Activated naive CD4-positive, alpha-beta T cell treated with anti-CD3 and anti-CD28 coated beads, Interleukin-2, amount 10 ng/mL, durations not matched to agents 7 days and 5 days (primary cell): ENCODE measurements at places on chromosomes 3 and 15.

DNA sequence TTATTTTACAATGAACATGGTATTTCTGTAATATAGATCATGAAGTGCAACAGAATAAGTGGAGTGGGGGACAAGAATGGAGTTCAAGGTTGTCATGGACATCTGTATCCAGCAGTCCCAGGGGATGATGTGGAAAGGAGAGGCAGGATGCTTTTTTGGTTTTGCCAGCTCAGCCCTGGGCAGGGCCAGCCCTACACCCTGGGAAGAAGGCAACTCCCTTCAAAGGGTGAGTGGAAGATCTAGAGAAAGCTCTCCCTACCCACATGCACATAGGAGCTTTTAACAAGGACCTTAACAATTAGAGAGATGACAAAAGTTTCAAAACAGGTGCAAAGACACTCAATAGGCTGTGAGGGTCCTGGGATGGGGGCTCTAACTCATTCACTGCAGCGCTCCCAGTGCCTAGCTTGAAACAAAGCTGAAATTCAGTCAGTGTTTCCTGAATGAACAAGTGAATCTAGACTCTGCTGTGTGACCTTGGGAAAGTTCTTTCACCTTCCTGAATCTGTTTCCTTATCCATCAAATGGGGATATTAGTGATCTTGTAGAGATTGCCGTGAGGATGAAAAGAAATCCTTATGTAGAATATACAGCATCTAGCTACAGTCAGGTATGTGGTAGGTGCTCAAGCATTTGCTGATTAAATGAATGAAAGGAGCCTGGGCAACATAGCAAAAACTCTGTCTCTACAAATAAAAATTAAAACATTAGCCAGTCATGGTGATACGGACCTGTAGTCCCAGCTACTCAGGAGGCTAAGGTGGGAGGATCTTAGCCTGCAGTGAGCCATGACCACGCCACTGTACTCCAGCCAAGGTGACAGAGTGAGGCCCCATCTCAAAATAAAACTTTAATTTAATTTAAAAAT is 14.3 kb downstream of the BHLHE40 start:
- no peak for DNase-seq

GRCh38 chr3:12394569-12395271 is 89.6 kb upstream of the TSEN2 start:
- no peak for DNase-seq

GRCh38 chr3:17831366-17831765 is 88.9 kb upstream of the TBC1D5 start:
- no peak for DNase-seq

DNA sequence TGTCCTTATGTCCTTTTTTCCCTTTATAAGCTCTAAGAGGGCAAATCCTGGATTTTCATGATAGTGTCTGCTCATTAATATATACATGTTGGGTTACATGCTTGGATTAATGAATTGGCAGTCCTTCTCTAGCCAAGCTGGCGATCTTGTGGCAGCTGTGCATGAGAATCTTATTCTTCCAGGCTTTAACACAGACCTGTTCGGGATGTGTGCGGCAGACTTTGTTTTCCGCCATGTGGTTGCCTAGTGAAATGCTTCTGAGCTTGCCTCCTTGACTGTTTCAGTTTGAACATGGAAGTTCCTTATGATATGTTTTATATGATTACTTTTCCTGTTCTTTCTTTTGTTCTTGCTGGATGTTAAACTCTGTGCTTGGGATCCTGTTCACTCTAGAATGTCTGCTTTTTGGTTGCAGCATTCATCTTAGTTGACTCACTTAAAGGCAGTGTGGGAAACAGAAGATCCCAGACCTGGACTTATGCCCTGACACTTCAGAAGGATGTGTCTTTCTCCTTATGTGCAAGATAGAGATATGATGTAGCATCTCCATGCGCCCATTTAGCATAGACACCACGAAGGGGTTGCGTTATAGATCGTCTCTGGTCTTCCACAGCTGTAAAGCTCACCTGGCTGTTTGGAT is 7.2 kb downstream of the CHCHD6 start:
- no peak for DNase-seq

DNA sequence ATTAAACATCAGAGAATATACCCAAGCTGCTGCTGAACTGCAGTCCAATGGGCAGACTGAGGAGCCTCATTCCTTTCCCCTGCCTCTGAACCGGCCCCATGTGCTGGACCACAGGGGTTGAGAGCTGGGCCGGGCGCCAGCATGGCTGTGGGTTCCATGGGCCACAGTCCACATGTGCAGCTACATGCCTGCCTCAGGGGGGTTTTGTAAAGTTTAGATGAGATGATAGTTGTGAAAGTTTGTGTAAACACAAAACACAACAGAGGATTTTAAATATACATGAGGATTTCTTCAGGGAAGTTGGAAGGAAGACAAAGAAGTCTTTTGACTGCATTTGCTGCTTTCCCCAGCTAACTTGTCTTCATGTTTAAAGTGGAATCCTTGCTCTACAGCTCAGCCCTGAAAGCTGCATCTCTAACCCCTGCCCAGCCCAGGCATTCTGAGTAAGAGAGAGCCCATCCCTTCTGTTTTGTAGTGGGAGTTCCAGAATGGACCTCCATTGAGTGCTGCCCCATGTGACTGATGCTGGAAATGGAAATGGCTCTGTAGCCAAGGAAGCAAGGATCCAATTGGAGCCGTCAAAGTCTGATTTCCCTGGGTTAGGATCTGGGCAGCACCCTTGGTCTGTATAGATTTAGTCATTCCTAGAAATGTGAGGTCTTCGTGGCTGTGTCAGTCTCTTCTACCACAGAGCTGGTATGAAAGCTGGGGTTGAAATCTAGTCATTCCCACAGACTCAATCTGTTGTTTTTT is 17.5 kb downstream of the SLC12A8 start:
- DNase-seq = no peak

GRCh38 chr3:192684151-192684550 is 43.2 kb downstream of the FGF12 start:
- no peak for DNase-seq

DNA sequence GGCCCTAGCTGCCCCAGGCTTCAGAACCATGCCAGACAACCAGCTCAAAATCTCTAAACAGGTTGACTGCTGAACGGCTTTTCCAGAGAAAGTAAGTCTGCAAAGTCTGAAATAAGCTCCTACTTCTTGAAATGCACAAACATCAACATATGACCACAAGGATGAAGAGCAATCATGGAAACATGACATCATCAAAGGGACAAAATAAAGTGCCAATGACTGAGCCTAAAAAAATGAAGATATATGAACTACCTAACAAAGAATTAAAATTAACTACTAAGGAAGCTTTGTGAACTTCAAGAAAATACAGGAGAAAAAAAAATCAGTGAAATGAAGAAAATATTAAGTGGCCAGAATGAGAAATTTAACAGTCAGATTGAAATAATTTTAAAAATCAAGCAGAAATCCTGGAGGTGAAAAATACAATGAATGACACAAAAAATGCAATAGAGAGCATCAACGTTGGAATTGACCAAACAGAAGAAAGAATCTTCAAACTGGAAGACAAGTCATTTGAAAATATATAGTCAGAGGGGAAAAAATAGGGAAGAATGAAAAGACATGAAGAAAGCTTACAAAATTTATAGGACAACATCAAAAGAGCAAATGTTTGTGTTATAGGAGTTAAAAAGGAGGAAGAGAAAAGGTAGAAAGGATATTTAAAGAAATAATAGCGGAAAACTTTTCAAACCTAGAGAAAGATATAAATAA is 364.2 kb downstream of the OCA2 start:
- no peak for DNase-seq

DNA sequence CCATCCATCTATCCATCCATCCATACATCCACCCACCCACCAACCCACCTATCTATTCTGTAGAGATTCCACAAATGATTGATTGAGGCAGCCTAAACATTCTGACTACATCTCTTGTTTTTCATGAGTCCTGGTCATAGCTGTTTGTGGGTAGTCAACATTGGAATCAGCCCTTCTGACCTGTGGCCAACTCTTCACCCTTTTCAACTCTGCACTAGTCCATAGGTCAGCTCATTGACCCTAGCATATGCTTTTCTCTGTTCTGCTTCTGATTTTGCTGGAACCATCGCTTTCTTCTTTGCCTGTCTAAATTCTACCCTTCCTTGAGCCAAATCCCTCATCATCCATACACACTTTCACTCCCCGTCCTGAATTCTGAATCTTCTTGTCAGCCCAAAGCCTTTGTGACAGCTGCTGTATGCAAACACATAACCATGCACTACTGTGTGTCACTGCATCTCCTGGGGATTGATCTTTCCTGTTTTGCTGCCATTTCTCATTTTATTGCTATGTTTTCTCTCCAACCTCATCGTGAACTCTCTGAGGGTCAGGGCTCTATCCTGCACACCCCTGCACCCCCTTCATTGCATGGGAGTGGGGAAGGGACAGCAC is 16.8 kb upstream of the KCTD6 start:
- DNase-seq = no peak

- DNase-seq = no peak
These were observed 9.0 kb upstream of the KLF13 start for GRCh38 chr15:31317421-31318327.

- DNase-seq = no peak
These were observed 256.9 kb downstream of the SQOR start for GRCh38 chr15:45891766-45892165.

DNA sequence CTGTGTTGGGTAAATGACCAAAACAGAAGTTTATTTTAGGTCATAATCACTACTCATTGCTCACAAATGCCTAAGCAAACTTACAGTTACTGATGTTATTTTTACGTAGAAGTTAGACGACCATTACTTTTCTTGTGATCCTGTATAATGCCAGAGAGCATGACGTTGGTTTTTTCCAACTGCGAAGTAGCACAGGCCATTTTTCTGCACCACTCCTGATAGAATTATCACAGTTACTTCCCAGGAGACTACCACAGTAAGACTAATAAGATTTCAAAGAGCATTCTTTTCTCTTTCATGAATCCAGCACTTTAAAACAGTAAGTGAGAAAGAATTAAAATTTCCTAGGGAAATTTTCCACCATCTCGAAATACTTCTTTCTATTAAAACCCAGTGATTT is 19.8 kb downstream of the CD200 start:
- DNase-seq = no peak

DNA sequence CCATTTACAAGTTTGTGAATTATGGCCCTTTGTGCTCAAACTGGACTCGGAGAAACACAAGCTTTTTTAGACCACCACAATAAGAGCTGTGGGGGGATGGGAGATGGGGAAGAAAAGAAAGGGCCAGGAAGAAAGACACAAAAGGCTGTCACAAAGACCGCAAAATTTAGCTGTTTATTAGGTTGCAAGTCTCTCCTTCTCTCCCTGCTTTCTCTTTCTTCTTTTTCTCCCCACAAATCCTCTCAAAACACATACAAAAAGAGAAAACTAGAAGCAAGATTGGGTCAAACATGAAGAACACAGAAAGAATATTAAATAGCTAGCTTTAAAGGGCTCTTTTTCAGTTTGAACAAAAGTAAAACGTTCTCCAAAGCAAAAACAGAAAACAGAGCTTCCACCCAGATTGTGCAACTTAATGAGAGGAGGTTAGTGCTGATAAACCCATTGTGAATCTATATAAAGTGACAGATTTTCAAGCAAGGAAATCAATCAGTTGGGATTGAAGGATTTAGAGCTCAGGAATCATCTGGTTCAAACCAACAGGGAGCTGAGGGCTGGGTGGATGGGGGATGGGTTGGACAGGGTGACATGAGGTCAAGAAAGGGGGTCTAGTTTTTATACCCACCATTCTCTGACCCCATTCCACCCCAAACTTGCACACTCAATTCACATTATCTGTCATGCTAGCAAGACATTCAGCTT is 87.3 kb downstream of the DHX30 start:
- DNase-seq = no peak

GRCh38 chr3:52221563-52222318 is 3.7 kb downstream of the TLR9 start:
- DNase-seq = peak; percentile 86

GRCh38 chr3:150899141-150899540 is 6.1 kb downstream of the MINDY4B start:
- DNase-seq = no peak

DNA sequence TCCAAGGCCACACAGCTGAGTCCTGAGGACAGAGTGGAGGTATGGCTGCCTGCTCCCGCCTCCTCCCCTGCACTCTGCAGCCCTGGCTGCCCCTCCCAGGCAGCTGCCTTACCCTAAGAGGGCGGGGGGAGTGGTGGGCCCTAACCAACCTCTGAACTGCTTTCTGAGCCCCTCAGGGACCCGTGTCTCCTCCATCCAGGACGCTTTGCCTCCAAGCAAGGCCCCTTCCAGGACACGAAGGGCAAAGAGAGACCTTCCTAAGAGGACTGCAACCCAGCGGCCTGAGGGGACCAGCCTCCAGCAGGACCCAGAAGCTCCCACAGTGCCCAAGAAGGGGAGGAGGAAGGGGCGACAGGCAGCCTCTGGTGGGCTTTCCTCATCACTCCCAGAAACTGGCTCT is 7.6 kb downstream of the NEIL1 start:
- no peak for DNase-seq

- no peak for DNase-seq
These were observed 823.0 kb upstream of the NECTIN3 start for GRCh38 chr3:110248666-110249065.

DNA sequence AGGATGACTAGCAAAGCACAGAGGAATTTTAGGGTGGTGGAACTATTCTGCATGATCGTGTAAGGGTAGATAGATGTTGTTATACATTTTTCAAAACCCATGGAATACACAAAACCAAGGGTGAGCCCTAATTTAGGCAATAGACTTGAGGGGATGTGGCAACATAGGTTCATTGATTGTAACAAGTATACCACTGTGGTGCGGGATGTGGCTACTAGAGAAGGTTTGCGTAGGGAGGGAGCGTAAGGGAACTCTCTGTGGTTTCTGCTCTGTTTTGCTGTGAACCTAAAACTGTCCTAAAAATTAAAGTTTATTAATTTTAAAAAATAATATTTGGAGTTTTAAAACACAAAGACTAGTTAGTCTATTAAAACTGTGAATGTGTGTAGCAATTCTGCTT is 202.8 kb downstream of the PLCL2 start:
- peak; percentile 42 for DNase-seq

GRCh38 chr15:36332301-36332700 is 247.1 kb upstream of the CDIN1 start:
- DNase-seq = no peak

DNA sequence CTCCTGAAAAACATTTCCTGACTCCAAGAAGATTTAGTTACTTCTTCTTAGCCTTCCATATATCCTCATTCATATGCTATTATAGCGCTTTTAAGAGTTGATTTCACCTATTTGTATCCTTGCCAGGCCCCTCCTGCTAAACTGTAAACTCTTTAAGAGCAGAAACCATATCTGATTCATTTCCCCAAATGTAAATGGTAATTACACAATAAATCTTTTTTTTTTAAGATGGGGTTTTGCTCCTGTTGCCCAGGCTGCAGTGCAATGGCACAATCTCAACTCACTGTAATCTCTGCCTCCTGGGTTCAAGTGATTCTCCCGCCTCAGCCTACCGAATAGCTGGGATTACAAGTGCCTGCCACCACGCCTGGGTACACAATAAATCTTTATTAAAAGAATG is 4.5 kb downstream of the DLEC1 start:
- no peak for DNase-seq
